ENCODE measurements at places on chromosomes 1 and 21. TPM values are rescaled to one million over a fixed set of nuclear protein-coding genes. Genes with fewer than 3 reads are reported as not detected.

The AMY1C gene
- not detected for polyA plus RNA-seq

The CD34 gene
- polyA plus RNA-seq: 2.4 TPM

The CFHR1 gene
- 33.1 TPM for polyA plus RNA-seq

The LEPROT gene
- polyA plus RNA-seq: 89.9 TPM

The HES4 gene
- 74.5 TPM for polyA plus RNA-seq

The HPCA gene
- polyA plus RNA-seq: 1.0 TPM

The CLDN19 gene
- polyA plus RNA-seq: 3.8 TPM

The PGBD5 gene
- polyA plus RNA-seq: 0.82 TPM

The FBXO42 gene
- 22.1 TPM for polyA plus RNA-seq

The OR2T29 gene
- not detected for polyA plus RNA-seq

The FLG gene
- polyA plus RNA-seq: not detected

The MEX3A gene
- 9.3 TPM for polyA plus RNA-seq

The CLDN14 gene
- polyA plus RNA-seq: 2.2 TPM

- no peak for DNase-seq
These were observed 130.9 kb downstream of the UCK2 start for GRCh38 chr1:165958306-165958705.

- no peak for DNase-seq
These were observed 36.5 kb downstream of the KCNK2 start for GRCh38 chr1:215119056-215119455.

GRCh38 chr1:170660871-170661645, 2.9 kb upstream of the PRRX1 start:
- no peak for DNase-seq

DNA sequence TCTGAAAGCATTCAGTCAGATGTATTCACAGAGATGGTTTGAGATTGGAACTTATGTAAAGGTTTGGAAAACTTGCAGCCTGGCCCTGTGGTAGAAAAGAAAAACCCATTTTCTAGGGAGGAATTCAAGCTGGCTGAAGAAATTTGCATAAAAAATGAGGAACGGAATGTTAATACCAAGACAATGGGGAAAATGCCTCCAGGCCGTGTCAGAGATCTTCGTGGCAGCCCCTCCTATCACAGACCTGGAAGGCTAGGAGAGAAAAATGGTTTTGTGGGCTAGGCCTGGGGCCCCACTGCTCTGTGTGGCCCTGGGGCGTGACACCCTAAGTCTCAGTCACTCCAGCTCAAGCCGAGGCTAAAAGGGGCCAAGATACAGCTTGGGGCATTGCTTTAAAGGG, 26.7 kb downstream of the NME7 start:
- no peak for DNase-seq

DNA sequence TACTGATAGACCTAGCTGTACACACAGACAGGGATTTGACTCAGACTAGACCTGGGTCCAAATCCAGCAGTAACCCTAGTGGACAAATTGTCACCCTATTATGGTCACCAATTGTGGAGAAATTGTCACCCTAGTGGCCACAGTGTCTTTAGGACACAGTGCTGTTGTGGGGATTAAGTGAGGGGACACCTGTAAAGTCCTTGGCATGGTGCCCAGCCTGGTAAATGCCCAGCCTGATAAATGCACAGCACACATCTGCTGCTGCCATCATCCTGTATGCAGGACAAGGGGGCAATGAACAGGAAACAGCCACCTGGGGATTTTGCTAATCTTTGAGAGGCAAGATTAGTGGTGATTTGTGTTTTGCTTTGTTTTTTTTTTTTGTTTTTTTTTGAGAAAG, 2.3 kb downstream of the TMEM61 start:
- DNase-seq: no peak

DNA sequence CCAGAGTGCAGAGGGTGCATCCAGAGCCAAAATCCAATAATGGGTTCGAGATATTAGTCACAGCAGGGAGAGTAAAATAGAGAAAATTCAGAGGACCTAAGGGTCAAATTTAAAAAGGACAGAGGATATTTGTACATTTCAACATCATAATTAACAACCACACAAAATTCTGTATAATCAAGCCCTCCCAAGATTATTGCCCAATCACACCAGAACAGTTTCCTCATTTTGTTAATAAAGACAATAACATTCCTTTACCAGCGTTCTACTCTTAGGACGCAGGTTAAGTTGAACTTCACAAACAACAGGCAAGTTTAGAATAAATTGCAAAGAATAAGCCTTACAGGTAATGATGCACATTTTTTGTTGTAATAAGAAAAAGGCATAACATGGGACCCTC, 462.8 kb downstream of the PTPRC start:
- no peak for DNase-seq

GRCh38 chr1:89686520-89686919, 53.6 kb downstream of the LRRC8C start:
- DNase-seq: no peak

DNA sequence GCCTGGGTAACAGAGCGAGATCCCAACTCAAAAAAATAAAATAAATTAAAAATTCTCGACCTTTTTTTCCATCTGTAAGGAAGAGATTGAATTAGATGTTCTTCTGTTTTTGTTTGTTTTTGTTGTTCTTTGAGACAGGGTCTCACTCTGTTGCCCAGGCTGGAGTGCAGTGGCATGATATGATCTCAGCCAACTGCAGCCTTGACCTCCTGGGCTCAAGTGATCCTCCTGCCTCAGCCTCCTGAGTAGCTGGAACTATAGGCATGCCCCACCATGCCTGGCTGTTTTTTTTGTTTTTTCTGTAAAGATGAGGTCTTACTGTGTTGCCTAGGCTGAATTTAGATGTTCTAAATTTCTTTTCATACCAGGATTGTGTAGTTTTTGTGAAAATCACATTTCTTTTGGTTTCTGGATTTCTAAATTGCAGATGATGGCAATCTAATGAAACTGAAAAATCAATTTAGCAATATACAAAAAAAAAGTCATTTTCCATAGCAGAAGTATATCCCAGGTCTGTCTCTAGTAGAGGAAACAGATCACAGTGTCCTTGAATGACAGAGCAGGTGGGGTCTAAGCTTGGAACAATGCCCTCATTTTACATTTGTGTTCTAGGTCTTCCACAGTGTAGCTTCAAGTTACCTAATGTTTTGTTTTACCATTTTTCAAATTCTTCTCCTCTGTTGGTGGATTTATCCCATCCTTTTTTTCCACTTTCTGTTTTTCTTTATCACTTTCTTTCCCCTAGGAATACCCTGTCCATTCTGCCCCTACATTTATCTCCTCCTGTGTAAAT, 20.3 kb downstream of the ZYG11A start:
- DNase-seq: no peak

- peak; percentile 69 for DNase-seq
These were observed 50.1 kb downstream of the COQ8A start for GRCh38 chr1:226990133-226990716.

DNA sequence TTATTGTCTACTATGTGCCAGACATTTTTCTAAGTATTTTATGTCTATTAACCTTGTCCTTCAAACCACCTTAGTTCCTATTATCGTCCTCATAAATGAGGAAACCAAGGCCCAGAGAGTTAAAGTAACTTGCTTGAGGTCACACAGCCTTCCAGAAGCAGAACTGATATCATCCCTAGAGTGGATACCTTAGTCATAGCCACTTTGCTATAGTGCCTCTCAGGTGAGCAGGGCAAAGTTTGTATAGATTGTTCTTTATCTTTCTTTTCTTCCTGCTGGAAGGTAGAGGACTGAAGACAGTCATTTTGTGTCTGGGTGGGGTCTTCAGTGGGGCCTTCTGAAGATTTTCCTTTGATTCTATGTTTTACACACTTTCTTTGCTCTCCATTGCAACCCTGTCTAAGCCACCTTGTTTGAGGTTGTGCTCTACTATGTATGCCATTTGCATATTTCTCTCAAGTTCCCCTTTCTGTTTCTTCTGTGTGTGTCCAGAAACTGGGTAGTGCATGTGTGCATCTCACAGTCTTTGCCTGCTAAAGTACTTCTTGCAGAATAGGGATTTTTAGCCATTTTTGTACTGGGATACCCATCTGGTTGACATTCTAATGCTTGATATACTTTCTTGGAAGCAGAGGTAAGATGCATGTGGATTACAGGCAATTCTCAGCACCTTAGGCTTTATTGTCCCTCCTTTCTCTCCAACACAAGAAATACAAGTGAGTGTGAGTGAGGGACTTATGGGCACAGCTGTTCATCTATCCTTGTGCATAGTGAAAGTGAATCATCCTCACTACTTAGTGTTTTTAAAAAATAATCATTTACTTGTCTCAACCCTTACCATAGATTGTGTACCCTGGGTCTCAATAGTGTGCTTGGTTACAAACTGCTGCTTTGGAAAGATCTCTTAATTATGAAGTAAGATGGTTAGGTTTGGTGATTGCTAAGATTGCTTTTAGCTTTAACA, 207.6 kb upstream of the HMCN1 start:
- DNase-seq: no peak

- DNase-seq: no peak
These were observed 9.4 kb upstream of the TARBP1 start for GRCh38 chr1:234488054-234489006.

GRCh38 chr1:57234459-57234858, 189.4 kb downstream of the DAB1 start:
- DNase-seq: no peak

- DNase-seq: no peak
These were observed 61.8 kb upstream of the RPL11 start for GRCh38 chr1:23629708-23630290.

- DNase-seq: no peak
These were observed 32.0 kb upstream of the EDARADD start for GRCh38 chr1:236361909-236362590.

DNA sequence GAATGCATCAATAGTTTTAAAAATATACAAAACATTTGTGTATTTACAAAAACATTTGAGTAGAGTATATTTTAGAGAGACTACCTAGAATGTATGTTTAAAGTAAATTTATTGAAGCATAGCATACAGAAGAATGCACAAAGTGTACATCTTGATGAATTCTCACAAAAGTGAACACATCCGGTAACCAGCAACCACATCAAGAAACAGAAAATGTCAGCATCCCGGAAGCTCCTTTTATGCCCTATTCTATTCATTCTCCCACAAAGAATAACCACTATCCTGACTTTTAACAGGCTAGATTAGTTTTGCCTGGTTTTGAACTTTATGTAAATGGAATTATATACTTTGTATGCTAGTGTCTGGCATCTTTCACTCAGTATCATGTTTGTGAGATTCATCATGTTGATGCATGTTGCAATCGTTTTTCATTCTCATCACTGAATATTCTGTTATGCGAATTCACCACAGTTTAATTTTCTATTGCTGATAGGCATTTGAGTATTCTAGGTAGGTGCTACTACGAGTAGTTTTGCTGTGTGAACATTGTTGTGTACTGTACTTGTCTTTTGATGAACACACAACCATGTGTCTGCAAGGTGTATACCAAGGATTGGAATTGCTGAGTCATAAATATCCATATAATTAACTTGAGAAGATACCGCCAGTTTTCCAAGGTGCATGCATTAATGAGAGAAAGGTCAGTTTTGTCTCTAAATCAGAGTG, 75.4 kb downstream of the CACHD1 start:
- DNase-seq: no peak

DNA sequence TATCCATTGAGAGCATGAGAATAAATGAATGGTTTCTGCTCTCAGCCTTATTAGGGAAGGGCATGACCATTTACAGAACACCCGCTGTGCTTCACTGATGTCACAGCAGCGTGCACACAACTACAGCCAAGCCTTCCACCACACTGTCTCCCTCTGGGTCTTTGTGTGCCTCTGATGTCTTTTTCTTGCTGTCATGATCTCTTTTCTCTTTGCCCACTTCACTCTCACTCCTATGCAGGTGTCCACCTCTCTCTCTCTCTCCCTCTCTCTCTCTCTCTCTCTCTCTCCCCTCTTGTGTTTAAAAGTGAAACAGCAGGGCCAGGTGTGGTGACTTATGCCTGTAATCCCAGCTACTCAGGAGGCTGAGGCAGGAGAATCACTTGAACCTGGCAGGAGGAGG, 232.5 kb upstream of the JUN start:
- DNase-seq: no peak

DNA sequence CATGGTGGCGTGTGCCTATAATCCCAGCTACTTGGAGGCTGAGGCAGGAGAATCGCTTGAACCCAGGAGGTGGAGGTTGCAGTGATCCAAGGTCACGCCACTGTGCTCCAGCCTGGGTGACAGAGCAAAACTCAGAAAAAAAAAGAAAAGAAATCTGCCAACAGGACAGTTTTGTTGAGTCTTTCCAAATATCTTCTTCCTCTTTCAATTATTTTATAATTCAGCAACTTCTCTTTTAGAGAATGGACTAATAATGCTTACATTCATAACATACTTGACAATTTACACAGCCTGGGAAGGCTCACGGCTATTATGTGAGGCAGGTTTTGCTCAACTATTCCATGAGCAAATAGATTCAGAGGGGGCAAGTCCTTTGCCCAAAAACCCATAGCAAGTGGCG, 18.1 kb downstream of the CNR2 start:
- no peak for DNase-seq

DNA sequence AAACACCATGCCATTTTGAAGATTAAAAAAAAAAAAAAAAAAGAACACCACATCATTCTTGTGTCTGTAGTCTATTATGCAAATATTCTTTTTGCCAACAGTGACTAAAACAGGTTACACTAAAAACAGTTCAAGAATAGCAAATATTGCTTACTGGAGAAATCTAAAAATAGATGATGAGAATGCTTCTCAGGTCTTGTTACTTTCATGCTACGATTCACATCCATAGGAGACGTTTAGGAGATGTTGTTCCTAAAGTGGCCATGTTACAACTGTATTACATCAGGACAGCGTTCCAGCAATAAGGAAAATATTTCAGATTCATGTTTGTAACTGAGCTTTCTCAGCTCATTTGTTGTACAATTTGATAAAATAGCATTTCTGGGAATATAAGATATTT, 32.3 kb downstream of the RAB3GAP2 start:
- DNase-seq: no peak

- no peak for DNase-seq
These were observed 21.4 kb upstream of the FASLG start for GRCh38 chr1:172637522-172637921.

- peak; percentile 35 for DNase-seq
These were observed 122.3 kb downstream of the DISC1 start for GRCh38 chr1:231748760-231749415.

GRCh38 chr1:211329764-211330201, 3.1 kb downstream of the TRAF5 start:
- DNase-seq: no peak

All from hepatocyte (in vitro differentiated cells).